ENCODE measurements at places on chromosomes 1 and 21.

- DNase-seq = no peak
Measured at GRCh38 chr1:116879478-116880133, 30.1 kb upstream of the PTGFRN start.

GRCh38 chr1:203322500-203323179, 17.3 kb downstream of the BTG2 start:
- no peak for DNase-seq

GRCh38 chr1:97926017-97926708, 5.3 kb upstream of the DPYD start:
- no peak for DNase-seq

DNA sequence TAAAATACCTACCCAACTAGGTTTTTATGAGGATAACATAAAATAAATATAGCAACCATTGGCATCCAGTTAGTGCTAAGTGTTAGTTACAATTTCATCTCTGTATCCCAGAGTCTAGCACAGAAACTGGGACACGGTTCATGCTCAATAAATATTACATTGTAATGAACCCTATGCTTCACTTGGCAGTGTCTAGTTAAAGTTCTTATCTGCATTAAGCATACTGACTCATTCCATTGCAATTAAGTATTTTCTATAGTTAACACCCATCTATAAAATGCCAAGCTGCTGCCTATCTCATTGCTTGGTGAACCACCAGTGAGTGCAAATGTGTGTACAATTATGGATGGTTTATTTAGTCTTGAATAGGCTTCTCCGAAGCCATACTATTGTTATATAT, 15.2 kb downstream of the CHML start:
- DNase-seq = no peak

GRCh38 chr21:44636209-44637017, 743 bp upstream of the KRTAP10-10 start:
- no peak for DNase-seq

DNA sequence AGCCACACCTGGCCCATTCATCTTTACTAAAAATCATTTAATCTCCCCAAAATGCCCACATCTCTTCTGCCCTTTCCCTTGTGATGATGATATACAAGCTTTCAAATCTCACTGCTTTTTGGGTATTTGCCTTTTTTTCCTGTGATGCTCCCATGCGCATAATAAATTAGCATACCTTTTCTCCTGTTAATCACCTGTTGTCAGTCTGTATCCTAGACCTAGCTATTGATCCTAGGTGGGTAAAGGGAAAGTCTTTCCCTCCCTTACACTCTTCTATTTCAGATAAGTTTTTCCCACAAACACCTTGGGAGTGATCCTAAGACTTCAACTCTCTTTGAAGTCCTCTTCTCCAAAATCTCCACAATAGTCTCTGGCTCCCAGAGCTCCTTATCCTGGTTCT, 12.0 kb upstream of the SLC35A3 start:
- no peak for DNase-seq

- no peak for DNase-seq
Measured at GRCh38 chr21:36994501-36995158, 11.9 kb upstream of the RIPPLY3 start.

- no peak for DNase-seq
Measured at GRCh38 chr21:21196848-21197247, 198.6 kb downstream of the NCAM2 start.

- no peak for DNase-seq
Measured at GRCh38 chr1:5707566-5708345, 284.5 kb downstream of the NPHP4 start.

DNA sequence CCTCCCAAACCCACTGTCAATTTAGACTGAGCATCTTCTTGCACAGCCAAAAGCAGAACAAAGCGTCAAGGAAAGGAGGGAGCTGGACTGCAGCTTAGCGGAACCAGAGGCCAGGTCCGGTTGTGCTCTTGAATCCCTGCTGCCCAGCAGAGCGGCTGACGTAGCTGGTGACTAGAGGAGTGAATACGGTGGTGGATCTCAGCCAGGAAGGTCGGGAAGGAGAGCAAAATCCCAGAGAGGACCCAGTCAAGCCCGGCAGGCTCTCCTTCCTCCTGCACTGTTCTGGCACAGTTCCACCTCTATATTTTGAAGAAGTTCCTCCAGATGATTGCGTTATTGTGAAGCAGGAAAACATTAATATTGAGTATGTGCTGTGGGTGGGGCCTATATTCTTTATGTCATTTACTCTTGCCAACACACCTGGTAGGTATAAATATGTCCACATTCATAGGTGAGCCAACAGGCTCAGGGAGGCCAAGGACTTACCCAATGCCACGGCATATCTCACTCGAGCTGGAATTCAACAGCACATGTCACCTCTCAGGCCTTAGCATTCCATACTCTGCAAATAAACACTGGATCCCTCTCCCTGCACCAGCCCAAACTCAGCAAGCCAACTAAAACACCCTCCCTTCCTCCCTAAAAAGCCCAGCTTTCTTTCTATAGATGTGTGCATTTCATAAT, 23.6 kb upstream of the ABCB10 start:
- no peak for DNase-seq

DNA sequence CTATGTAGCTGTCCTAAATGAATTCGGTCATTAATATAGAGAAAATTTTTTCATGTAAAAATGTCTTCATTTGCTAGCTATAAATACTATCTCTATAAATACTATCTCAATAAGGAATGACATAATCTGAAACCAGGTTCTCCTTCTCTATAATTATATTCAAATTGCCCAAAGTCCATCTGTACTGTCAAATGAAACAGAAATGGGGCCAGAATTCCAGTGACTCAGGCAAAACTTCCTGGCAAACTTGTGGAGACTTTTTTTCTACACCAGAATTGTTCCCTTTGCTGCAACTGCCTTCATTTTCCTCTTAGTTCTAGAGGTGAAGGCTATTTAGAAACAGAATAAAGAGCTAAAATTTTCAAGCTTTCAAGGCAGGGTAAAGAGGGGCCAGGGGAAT, 152.5 kb downstream of the KCNH1 start:
- DNase-seq = no peak

- DNase-seq = no peak
Measured at GRCh38 chr21:15870819-15871218, 141.0 kb downstream of the USP25 start.

- DNase-seq = no peak
Measured at GRCh38 chr1:91592716-91593477, 92.2 kb downstream of the CDC7 start.

Data from stimulated activated effector memory CD8-positive, alpha-beta T cell treated with anti-CD3 and anti-CD28 coated beads, Interleukin-12 subunit alpha, Interleukin-12 subunit beta, amount 100 ng/mL, for 72 hours (primary cell).